ENCODE measurements at places on chromosomes 1 and 21.

DNA sequence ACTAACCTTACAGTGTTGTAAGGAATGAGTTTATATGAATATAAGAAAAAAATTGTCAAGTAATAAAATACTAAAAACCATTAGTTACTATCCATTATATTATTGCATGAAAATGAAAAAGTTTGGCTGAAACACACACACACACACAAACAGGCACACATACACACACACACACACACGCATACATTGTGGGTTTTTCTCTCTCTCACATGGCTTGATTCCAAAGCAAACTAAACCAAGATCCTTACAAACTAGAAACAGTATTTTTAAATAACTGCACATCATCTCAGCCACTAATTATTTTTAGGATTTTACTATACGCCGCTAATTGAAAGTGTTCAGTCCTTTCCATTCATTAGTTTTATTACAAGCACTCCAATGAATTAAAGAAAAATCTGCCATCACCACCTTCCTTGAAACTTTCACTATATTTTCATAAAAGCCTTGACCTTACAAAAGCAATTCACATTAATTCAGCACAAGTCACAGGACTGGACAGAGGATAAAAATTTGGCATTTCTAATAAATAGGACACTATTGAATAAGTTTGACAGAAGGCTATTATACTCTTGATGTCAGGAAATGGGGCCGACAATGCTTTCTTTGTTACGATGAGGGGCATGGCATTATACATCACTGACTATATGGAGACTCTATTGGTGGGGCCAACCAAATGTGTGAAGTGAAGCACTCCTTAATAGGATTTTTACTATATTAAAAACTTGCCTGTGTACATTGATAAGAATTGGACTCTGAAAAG is 187.0 kb upstream of the ESRRG start:
- DNase-seq = no peak

DNA sequence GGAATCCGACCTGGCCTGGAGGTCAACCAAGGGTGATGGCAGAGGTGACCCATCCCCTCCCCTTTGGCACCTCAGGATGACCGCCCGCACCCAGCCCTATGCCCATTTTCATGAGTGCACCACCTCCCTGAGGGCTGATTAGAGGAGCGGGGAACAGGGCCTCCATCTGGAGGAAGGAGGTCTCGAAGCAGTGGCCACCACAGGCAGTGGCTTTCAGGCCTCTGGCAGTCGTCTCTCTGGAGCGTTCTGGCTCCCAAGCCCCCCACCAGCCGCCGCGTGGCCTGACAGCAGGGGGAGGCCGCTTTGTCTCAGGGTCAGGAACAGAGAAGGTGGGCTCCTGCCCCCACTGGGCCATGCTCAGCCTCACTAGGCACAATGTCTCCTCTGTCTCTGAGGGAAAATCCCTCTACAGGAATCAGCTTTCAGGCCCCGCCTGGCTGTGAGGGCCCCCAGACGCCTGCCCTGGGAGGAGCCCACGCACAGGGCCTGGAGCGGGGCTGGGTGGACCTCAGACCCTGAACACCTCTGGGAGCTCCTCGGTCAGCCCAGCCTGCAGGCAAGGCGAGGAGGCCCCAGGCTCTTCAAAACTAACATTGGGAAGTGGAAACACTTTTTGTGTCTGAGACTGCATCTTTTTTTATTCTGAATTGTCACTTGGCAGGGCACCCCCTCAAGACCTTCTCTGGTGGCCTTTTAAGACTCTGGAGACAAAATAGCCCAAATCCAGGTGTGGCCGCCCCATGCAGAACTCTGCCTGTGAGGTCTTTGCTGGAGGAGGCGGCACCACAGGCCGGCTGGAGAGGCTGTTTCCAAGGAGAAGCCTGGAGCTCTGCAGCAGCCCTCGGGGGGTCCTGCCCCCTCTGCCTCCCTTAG is 127.7 kb upstream of the ARHGEF16 start:
- DNase-seq = no peak

DNA sequence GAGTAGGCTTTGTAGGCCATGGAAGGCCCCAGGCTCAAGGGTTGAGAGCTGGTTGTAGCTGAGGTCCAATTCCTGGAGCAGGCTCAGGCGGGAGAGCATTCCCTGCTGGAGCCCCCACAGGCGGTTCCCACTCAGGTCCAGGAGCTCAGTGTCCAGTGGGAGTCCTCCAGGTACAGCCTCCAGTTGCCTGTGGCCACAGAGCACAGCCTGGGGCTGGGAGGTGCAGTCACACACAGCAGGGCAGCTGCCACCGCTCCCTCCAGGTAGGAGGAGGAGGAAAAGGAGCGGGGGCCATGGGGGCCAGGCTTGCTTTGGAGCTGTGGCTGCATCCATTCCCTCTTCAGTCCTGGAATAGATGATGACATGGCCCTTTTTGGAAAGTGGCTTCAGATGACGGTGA is 2.8 kb downstream of the LINGO4 start:
- no peak for DNase-seq

DNA sequence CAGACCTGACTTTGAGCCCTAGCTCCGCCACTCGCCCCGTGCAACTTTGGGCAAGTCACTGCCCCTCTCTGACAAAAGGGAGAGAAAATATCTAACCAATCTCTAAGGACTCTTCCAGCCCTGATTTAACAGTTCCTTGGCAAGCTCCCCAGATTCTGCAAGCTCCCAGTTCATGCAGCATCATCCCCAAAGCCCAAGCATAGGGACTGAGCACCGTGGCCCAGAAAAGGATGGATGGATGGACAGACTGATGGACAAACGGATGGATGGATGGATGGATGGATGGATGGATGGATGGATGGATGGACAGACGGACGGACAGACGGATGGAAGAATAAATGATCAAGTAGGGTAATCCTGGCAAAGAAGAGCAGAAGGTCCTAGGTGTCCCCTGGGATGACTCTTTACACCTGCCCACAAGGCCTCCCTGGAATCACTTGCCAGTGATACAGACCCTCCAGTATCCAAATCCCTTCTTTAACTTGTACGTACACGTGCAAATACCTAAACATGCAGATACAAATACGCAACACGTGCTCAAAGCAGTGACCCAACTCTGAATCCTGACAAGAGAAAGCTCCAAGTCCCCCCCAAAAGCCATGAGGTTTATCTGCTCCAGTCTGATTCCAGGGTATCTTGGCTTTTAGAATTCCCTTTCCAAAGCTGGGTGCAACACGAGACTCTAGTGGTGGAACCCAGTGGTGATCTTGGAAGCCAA is 16.0 kb downstream of the IFFO2 start:
- no peak for DNase-seq

GRCh38 chr1:218376722-218377121 is 31.6 kb downstream of the TGFB2 start:
- DNase-seq = no peak

- DNase-seq = no peak
These were observed 2.5 kb downstream of the ERVH48-1 start for GRCh38 chr21:42922918-42923317.

DNA sequence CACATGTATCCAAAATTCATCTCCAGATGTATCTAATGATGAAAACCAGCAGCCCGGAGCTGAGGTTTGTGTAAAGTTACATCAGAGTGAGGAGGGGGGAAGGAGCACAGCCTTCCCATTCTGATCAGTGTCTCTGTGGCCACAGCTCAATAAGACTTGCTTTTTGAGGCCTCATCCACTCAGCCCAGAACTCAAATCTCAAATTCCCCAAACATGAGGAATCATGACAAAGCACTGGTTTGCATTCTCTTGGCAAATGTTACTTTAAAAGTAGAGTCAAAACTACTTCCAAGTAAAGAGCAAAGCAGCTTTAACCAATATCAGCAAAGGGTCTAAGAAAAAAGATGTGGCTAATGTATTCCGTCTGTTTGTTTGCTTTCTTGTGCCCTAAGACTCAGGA is 30.9 kb downstream of the CCN1 start:
- DNase-seq = no peak

DNA sequence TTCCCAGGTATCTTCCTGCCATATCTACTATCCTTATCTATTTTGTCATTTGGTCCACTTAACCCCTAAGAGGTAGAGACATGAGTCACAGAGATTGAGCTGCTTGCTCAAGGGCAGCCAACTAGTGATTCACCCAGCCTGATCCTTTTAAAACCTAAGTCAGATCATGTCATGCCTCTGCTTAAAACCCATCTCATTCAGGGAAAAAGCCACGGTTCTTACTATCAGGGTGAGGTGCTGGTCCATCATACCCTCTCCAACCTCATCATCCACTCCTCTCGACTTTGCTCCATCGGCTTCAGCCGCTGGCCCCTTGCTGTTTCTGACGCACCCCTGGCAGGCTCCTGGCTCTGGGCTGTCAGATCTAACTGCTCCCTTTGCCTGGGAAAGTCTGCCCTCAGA is 14.4 kb upstream of the PPP1R15B start:
- no peak for DNase-seq

- DNase-seq = no peak
These were observed 182.2 kb downstream of the DHRS3 start for GRCh38 chr1:12435639-12436344.

DNA sequence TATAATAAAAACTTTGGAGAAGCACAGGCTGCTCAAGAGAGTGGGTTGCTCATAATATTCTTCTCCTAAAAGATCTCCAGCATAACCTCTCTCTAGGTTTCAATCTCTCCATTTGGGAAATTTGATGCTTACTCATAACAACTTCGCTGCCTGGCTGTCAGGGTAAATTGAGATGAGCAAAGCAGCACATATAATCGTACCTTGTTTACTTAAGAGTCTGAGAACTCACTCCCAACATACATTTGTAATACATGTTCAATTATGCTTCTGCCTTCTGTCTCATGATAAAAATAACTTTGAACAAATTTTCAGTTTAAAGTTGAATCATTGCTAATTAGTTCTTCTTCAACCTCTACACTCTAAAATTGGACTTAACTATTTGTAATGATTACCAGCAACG is 68.9 kb downstream of the DUSP10 start:
- no peak for DNase-seq

DNA sequence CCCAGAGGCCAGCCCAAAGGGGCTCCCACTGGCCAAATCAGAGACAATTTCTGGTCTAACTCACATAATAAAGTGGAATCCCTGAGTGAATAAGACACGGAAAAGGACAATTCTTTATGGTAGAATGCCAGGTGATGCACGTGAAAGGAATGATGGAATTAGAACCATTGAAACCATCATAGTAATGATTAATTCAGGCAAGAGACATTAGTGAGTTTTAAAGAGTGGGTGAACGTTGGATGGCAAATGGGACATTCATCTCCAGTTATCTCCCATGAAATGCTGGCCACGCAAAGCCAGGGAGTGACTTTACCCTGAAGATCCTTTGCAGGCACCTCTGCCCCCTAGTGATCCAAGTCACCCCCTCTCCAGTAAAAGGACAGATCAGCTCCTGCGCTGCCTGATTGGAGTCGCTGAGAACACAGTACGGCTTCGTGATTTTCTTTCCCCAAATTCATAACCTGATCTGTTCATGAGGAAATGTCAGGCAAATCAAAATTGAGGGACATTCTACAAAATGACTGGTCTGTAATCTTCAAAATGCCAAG is 87.5 kb downstream of the AJAP1 start:
- DNase-seq = no peak

DNA sequence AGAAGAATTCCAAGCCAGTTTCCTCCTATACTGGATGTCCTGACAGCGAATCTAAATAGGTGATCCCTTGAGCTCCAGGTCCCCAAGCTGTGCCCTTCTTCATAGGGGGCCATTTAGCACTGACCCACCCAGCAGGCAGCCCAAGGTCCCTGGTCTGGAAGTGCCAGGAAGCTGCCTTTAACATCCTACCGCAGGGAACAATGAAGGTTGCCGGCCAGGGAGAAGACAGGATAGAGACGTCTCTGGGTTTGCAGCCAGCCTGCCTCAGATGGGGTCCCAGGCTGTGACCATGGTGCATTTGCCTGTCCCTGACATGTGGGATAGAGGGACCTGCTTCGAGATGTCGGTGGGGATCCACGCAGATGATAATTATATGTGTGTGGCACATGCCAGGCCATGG is 2.7 kb upstream of the RIPK4 start:
- no peak for DNase-seq

GRCh38 chr1:61089741-61090140 is 7.4 kb downstream of the NFIA start:
- no peak for DNase-seq

DNA sequence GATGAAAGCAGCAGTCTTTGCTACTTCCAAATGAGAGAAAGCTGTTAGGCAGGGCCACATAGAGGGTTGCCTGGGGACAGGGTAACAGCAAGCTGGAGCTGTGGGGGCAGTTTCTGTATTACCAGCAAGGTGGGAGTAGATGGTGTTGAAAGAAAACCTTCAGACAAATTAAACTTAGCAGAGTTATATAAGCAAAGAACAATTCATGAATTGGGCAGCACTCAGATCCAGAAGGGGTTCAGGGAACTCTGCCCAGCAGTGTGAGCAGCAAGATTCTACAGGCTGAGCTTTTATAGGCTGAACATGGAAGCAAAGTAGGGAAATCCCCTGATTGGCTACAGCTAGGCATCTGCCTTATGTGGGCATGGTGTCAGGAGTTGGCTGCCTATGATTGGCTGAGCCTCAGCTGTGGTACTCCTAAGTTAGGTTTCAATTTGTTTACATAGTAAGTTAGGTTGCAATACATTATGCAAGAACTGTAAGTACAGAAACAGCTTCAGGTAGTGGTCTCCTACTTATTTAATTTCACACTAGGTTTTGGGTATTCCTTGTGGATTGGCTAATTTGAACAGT is 64.1 kb upstream of the TMPRSS2 start:
- no peak for DNase-seq

- DNase-seq = no peak
These were observed 742 bp downstream of the SH3GLB1 start for GRCh38 chr1:86704972-86705664.

DNA sequence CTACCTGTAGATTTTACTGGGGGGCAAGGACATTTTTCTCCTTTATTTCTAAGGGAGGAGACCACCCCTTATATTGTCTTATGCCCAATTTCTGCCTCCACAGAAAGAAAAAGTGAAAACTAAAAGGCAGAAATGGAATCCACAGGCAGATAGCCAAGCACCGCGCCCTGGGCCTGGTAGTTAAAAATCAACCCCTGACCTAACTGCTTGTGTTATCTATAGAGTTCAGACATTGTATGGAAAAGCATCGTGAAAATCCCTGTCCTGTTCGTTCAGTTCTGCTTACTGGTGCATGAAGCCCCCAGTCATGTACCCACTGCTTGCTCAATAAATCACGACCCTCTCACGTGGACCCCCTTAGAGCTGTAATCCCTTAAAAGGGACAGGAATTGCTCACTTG is 33.7 kb upstream of the IL6R start:
- no peak for DNase-seq
